ENCODE measurements at places on chromosomes 16 and 17.

- no peak for DNase-seq
Measured at GRCh38 chr17:72560303-72561247, 439.8 kb downstream of the SOX9 start.

DNA sequence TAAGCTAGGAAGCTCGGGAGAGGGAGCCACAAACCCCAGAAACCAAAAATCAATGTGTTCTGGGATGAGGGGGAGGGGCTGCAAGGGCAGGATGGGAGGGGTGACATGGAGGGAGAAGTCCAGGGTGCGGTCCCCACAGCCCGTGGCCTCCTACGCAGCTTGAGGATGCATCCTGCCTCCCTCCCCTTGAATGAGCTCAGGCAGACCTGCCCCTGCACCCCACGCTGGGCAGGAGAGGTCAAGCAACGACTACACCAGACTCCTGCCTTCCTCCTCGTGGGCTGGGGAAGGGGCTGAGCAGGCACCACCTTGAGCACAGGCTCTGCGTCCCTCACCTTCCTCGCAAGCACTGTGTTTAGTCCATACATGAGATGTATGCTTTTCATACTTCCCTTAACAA lies 3.9 kb downstream of the ANKRD13B start:
- DNase-seq, result no peak

GRCh38 chr17:52756746-52757145 lies 598.2 kb upstream of the CA10 start:
- DNase-seq, result no peak

GRCh38 chr17:41621916-41622315 lies 2.5 kb downstream of the KRT17 start:
- no peak for DNase-seq

DNA sequence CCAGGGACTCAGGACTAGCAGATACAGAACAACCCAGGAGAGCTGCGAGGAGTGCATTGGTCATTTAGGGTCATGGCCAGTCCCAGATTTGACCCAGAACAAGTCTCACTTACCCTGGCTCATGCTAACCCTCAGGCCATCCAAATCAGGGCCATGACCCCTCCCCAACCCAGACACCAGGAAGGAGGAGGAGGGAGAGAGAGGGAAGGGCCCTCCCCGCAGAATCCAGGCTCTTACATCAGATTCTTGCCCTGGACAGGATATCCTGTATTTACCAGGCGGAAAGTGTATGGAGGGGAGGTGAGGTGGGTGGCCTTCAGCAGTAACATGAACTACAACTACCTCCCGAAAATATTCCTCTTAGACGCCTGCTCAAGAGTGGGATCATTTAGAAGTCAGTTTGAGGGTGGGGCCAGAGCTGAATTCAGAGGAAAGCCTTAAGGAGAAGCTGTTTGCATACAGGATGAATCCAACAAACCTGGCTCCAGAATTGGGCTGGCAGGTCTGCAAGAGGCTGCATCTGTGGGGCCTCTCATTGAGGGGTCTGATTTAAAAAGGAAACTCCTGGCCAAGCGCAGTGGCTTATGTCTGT lies 2.1 kb downstream of the VAT1 start:
- no peak for DNase-seq

GRCh38 chr16:85391769-85392583 lies 221.1 kb upstream of the GSE1 start:
- no peak for DNase-seq

Data from HS-27A (cell line).